ENCODE measurements at places on chromosomes 2 and 18.

DNA sequence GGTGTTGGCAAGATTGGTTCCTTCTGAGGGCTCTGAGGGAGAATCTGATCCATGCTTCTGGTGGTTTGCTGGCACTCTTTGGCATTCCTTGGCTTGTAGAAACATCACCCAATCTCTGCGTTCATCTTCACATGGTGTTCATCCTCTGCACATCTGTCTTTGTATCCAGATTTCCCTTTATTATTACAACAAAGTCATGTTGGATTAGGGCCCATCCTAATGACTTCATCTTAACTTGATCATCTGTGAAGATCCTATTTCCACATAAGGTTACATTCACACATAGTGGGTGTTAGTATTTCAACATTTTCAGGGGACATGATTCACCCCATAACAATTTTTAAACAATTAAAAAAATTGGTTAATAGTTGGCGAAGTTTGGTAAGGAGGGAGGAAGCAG lies 177.4 kb upstream of the CWC22 start:
- DNase-seq, result no peak

GRCh38 chr2:241008711-241009121 lies 10.3 kb downstream of the SNED1 start:
- no peak for DNase-seq

GRCh38 chr2:176653479-176654443 lies 384.5 kb downstream of the MTX2 start:
- peak; percentile 70 for DNase-seq

GRCh38 chr2:23599667-23600066 lies 214.7 kb downstream of the KLHL29 start:
- DNase-seq, result peak; percentile 82

DNA sequence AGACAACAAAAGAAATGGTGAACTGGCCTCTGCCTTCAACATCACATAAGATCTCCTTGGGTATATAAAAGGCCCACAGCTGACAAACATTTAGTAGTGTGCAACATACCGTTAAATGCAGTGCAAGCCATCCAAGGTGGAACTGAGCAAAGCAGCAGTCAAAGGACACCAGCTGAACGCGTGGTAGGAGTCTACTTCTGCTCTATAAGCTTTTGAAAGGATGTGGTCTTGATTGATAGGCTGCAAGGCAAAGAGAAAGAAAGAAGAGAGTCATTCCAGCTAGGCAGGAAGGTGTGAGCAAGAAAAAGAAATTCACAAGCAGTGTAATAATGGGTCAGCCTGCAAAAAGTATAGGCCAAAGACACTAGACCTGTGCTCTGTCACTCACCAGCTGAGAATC lies 356.3 kb downstream of the SATB2 start:
- DNase-seq, result no peak

- DNase-seq, result no peak
These were observed 570.7 kb downstream of the EPHA4 start for GRCh38 chr2:221001381-221001801.

DNA sequence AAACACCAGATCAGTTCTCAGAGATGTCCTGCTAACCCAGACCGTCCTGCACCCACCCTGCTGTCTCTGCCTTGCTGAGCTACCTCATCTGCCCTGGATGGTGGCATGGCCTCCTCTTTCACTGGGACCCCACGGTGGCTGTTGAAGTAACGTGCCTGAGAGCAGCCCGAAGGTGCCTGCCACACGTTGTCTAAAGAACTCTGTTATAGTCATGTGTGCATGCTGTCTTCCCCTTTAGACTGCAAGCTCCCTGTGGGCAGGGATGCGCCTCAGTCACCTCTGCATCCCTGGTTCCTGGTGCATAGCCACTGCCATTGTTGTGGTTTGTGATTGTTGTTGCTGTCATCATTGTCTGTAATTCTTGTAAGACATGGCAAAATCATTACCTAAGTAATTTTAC lies 235.9 kb downstream of the EIPR1 start:
- no peak for DNase-seq

DNA sequence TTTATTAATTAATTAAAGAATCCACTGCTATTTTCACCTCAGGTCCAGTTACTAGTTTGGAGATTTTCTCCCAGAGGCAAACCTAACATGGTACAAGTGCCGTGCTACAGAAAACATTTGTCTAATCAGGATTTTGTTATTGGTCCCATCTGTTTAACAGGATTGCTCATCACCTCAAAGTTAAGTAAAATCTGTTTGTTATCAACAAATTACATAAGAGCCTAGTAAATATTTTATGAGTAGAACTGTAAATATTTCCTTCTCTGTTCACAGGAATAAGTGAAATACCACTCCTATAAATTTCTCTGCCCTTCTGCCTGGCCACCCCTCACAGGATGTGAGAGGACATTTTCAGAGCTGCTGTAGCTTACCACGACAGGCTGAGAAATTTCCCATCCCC lies 200.2 kb downstream of the RAD51AP2 start:
- DNase-seq, result no peak

DNA sequence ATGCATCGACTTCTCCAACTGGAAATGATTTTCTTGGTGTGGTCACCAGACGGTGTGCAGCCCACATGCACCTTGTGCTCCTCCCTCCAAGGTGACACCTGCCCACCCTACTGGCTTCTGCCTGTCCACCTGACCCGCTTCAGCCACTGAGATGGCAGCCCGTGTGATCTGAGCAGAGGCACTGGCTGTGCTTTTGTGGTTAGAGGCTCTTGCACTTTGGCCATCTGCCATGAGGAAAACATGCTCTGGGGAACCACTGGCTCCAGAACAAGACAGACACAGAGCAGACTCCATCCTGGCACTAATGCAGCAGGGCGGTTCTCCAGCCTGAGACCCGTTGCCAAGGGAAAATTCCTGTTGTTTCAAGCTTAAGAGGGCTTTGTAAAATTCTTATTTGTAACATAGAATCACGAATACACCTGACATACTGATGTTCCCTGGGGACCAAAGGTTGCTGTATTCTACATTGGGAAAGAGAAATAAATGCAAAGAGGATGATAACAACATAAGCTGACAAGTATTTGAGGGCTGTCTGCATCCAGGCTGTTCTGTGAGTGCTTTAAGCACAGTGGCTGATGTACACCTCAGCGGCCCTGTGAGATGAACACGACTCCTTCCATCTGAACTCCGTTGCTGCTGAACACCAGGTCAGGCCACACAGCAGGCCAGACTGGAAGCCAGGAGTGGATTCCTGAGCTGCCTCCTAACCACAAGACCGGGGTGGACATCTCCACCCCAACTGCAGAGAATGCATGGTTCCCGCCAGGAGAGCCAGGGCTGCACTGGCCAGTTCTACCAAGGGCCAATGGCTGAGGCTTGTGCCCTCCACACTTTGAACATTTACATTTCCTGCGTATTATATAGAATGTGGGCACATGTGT lies 820.4 kb downstream of the GALR1 start:
- DNase-seq, result no peak

- no peak for DNase-seq
These were observed 389.7 kb downstream of the TXNL1 start for GRCh38 chr18:56248610-56249235.

DNA sequence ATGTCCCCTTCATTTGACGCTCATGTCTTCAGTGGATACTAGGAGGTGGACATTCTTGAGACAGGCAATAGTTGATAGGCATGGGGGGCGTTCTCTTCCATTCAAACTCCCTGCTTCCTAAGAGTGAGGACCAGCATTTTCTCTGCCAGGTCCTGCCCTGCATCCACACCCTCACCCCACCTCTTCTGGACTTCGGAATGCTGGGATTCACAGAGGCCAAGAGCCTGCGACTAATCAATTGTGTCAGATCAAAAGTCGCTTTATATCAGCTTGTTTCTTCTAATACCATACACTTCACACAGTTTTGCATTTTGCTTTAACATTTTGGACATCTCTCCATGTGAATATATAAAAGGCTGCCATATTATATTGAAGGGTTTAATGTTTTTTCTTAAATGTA lies 210.7 kb downstream of the CCDC102B start:
- DNase-seq, result no peak

DNA sequence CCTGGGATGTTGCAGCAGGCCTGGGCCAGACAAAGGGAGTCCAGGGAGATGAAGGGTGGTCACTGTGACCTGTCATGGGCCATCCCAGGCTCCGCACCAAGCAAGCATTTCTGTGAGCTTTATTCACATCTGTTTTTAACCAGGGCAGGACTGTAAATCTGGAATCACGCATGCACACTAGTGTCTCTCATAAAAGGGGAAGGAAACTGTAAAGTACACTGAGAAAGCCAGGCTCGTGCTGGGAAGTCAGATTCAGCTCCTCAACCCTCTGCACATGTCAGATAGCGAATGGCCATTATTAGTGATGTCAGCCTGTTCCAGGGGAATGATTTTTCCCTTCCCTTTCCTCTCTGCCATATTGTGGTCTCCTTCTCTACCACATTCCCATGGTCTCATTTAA lies 818.6 kb upstream of the RAB6C start:
- no peak for DNase-seq

DNA sequence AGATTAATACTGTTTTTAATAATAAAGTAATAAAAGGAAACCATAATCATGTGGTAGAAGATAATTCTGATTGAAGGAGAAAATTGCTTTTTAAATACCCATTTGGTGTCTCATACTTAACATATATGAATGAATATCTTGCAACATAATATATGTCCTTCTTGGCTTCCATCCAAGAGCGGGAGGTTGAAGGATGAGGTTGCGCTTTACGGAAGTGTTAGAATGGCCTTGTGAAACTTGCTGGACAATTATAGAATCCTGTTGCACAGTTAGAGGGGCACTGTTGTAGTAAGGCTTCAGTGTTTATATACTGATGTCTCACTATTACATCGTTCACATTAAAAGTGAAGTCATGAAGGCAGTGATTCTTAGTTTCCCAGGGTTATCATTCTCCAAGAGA lies 9.4 kb downstream of the INSIG2 start:
- no peak for DNase-seq

All from NCI-H748 treated with DMSO at 0.1 percent for 48 hours (cell line).